GM12878 (cell line): ENCODE measurements at places on chromosomes 4 and X. TPM values are rescaled to one million over a fixed set of nuclear protein-coding genes. Genes with fewer than 3 reads are reported as not detected.

GRCh38 chr4:175092114-175092513, 174.0 kb downstream of the ADAM29 start:
- no peak for DNase-seq

NUP62CL gene
- polyA plus RNA-seq, result 3.0 and 5.2 TPM in 2 replicates

GRCh38 chrX:52425775-52426174, 57.0 kb downstream of the XAGE2 start:
- DNase-seq, result no peak

GRCh38 chrX:13689741-13690211, 848 bp downstream of the RAB9A start:
- DNase-seq, result no peak

DNA sequence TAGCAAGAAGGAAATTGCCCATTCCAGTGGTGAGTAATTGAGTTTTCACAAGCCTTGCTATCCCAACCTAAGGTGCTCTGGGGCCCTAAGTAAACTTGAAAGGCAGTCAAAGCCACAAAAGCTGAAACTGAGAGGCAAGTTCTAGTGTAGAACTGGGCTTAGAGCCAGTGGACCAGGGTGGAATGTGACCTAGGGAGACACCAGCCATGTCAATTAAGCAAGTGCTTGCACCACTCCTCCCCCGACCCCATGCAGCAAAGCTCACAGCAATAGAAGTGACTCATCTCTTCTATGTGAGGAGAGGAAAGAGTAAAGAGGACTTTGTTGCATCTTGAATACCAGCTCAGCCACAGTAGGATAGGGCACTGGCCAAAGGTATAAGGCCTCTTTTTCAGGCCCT, 486.1 kb upstream of the POU3F4 start:
- DNase-seq, result no peak

- DNase-seq, result no peak
Measured at GRCh38 chr4:163747886-163748285, 253.4 kb downstream of the TMA16 start.
